ENCODE measurements at places on chromosomes 16 and 17.

DNA sequence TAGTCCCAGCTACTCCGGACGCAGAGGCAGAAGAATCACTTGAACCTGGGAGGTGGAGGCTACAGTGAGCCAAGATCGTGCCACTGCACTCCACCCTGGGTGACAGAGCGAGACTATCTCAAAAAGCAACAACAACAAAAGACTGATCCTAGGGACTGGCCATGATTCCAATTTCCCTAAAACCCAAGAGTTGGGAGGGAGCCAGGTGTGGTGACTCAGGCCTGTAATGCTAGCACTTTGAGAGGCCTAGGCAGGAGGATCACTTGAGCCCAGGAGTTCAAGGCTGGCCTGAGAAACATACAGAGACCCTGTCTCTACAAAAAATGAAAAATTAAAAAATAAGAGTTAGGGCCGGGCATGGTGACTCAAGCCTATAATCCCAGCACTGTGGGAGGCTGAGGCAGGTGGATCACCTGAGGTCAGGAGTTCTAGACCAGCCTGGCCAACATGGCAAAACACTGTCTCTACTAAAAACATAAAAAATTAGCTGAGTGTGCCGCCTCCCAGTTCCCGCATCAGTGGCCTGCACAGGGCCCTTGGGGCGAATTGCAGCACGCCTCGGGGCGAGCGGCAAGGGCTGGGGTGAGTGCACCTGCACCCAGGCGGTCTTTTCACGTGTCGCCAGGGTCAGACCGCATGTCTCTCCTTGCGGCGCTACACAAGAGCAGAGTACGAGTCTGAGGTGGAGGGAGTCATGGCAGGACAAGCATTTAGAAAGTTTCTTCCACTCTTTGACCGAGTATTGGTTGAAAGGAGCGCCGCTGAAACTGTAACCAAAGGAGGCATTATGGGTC lies 40.8 kb downstream of the CDH3 start:
- H3K4me1 ChIP-seq = no peaks in the 10 kb centered on the region
- H3K36me3 ChIP-seq = no peaks in the 10 kb centered on the region
- DNase-seq = no peak
- no peak overlapping the region for H3K4me3 ChIP-seq
- no peaks in the 10 kb centered on the region for H3K27me3 ChIP-seq
- no peak overlapping the region for H3K27ac ChIP-seq

DNA sequence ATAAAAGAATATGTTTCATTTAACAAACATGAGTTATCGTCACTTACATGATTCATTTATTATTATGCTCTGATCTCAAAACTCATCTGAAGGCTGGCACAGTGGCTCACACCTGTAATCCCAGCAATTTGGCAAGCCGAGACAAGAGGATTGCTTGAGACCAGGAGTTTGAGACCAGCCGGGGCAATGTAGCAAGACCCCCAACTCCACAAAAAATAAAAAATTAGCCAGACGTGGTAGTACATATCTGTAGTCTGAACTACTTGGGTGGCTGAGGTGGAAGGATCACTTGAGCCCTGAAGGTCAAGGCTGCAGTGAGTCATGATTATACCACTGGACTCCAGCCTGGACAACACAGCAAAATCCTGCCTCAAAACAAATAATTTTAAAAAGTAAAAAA lies 16.0 kb downstream of the APPBP2 start:
- no peaks in the 10 kb centered on the region for H3K27me3 ChIP-seq
- no peak overlapping the region for H3K27ac ChIP-seq
- H3K4me1 ChIP-seq = peaks cover 10% of the 10 kb centered on the region
- H3K4me3 ChIP-seq = no peak overlapping the region
- peaks cover 18% of the 10 kb centered on the region for H3K36me3 ChIP-seq
- no peak for DNase-seq

DNA sequence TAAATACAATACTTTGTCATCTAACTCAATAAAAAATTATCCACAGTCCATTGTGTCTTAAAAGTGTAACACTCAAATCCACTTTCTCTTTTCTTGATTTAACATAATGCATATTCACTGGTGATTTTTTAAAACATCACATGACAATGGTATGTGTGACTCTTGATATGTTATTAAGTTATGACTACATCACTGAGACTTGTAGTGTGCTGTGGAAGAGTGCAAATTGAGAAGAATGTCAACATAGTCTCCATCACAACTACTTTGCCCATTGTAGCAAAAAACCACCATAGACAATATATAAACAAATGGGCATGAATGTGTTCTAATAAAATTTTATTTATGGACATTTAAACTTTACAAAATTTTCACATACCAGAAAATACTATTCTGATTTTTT lies 380.7 kb upstream of the PMFBP1 start:
- no peaks in the 10 kb centered on the region for H3K36me3 ChIP-seq
- H3K27ac ChIP-seq = no peak overlapping the region
- no peaks in the 10 kb centered on the region for H3K27me3 ChIP-seq
- no peak overlapping the region for H3K4me3 ChIP-seq

DNA sequence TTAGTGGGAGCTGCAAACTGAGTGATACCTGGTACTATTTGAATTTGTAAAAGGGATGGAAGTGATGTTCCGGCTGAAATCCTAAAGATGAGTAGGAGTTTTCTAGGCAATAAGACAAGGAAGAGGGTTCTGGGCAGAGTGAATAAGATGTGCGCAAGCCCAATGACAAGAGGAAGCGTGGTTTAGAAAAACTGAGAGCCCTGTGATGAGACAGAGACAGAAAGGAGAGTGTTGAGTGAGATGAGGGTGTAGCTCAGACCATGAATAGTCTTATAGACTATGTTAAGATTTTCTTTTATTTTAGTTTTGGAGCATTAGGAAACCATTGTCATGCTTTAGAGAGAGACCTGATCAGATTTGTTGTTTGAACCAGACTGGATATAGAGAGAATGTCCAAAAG lies 50.2 kb downstream of the COX10 start:
- peaks cover 10% of the 10 kb centered on the region for H3K4me1 ChIP-seq
- no peaks in the 10 kb centered on the region for H3K27me3 ChIP-seq
- DNase-seq = no peak
- H3K27ac ChIP-seq = peak overlapping the region; percentile 24
- H3K4me3 ChIP-seq = no peak overlapping the region

DNA sequence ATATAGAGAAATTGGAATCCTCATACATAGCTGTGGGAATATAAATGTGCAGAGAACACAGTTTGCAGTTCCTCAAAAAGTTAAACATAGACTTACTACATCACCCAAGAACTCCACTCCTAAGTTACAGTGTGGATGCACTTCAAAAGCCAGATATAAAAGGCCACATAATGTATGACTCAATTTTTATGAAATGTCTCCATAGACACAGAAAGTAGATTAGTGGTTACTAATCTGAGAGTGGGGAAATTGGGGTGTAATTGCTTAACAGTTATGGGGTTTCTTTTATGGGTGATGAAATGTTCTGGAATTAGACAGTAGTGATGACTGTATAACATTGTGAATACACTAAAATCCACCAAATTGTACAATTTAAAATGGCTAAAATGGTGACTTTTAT lies 60.9 kb downstream of the CACNG1 start:
- peaks cover 32% of the 10 kb centered on the region for H3K36me3 ChIP-seq
- H3K4me3 ChIP-seq = no peak overlapping the region
- no peak overlapping the region for H3K27ac ChIP-seq
- no peaks in the 10 kb centered on the region for H3K4me1 ChIP-seq
- H3K27me3 ChIP-seq = no peaks in the 10 kb centered on the region

GRCh38 chr16:87185308-87185707 lies 131.9 kb downstream of the C16orf95 start:
- H3K4me1 ChIP-seq = no peaks in the 10 kb centered on the region
- H3K27me3 ChIP-seq = no peaks in the 10 kb centered on the region
- no peak overlapping the region for H3K4me3 ChIP-seq
- H3K36me3 ChIP-seq = no peaks in the 10 kb centered on the region

DNA sequence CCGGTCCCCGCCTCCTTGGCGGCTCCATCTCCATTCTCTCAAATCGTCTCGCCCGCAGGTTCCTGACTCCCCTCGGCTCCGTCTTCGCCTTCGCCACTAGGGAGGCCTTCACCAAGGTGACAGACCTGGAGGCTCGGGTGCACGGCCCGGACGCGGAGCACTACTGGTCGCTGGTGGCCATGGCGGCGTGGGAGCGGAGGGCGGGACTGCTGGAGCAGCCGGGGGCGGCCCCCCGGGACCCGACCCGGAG lies 862 bp downstream of the GLTPD2 start:
- H3K36me3 ChIP-seq = no peaks in the 10 kb centered on the region
- DNase-seq = no peak
- H3K27ac ChIP-seq = no peak overlapping the region
- H3K4me3 ChIP-seq = peak overlapping the region; percentile 65

DNA sequence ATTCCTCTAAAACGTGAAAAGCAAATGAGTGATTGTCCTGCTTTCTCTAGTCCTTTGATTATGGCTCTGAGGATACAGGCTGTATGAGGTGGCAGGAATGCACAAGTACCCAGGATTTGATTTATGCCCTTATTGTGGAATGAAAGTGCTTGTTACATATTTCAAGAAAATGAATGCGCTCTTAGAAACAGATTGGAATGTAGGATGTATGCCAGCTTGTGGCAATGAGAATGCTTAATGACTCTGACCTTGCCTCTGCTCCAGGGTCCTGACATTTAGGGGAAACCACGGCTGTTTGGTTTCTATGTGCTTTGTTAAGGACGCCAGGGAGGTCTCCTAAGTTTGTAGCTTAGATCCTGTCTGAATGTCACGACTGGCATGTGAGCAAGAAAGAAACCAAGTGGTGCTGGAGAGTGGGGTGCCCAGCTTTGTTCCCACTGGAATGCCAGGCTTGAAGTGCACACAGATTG lies 22.0 kb downstream of the PRCD start:
- peaks cover 49% of the 10 kb centered on the region for H3K36me3 ChIP-seq
- peak overlapping the region; percentile 31 for H3K4me3 ChIP-seq
- H3K27me3 ChIP-seq = no peaks in the 10 kb centered on the region
- peak overlapping the region; percentile 59 for H3K27ac ChIP-seq
- peaks cover 59% of the 10 kb centered on the region for H3K4me1 ChIP-seq

GRCh38 chr17:9994761-9995160 lies 89.7 kb upstream of the RCVRN start:
- no peaks in the 10 kb centered on the region for H3K27me3 ChIP-seq
- H3K4me3 ChIP-seq = no peak overlapping the region
- H3K4me1 ChIP-seq = no peaks in the 10 kb centered on the region
- no peak overlapping the region for H3K27ac ChIP-seq
- DNase-seq = no peak

DNA sequence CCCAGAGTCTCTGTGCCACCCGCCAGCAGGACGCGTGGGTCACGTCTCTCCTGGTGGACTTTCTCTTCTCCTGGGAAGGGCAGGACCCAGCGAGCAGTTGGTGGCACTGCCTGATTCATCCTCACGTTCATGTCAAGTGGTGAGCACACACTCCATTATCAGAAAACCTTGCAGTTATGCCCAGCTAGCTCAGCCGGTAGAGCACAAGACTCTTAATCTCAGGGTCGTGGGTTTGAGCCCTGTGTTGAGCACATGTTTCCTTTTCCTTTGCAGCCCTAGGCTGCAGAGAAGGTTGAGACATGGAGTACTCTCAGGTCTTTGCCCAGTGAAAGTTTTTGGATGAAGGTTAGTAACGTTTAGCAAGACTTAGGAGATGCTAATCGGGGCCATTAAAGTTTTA lies 8.0 kb downstream of the OR1F1 start:
- peaks cover 13% of the 10 kb centered on the region for H3K4me1 ChIP-seq
- no peaks in the 10 kb centered on the region for H3K36me3 ChIP-seq
- H3K4me3 ChIP-seq = no peak overlapping the region
- no peak for DNase-seq

- no peaks in the 10 kb centered on the region for H3K4me1 ChIP-seq
- no peaks in the 10 kb centered on the region for H3K27me3 ChIP-seq
- H3K4me3 ChIP-seq = no peak overlapping the region
- no peaks in the 10 kb centered on the region for H3K36me3 ChIP-seq
- no peak overlapping the region for H3K27ac ChIP-seq
- DNase-seq = no peak
Measured at GRCh38 chr16:53946746-53947386, 242.9 kb downstream of the FTO start.

- peaks cover 16% of the 10 kb centered on the region for H3K27me3 ChIP-seq
- peaks cover 19% of the 10 kb centered on the region for H3K4me1 ChIP-seq
- no peak for DNase-seq
- no peak overlapping the region for H3K27ac ChIP-seq
- no peaks in the 10 kb centered on the region for H3K36me3 ChIP-seq
- no peak overlapping the region for H3K4me3 ChIP-seq
Measured at GRCh38 chr16:88963583-88963982, 13.4 kb downstream of the CBFA2T3 start.

DNA sequence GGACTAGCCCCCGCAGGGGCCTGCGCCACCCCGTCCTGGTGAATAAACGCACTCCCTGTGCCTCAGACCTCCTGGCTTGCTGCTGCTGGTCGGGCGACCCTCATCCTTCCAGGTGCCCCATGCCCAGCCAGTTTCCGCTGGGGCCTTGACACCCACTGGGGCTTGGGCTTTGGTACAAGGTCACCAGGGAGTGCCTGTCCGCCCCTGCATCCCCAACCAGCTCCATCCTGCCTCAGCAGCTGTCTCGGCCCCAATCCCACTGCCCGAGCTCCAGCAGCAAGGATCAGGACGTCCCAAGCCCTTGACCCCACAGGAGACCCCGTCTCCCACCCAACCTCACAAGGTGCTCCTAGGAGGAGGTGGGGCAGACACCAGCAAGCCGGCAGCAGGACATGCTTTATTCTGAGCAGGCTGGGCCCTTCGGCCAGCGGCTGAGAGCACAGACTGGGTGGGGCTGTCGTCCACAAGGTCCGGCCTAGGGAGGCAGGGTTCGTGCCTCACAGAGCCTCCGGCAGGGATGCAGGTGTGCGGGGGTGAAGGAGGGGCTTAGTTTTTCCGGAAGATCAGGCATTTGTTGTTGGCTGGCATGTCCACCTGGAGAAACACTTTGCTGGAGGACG lies 1.9 kb downstream of the METTL26 start:
- no peak for DNase-seq
- H3K4me3 ChIP-seq = no peak overlapping the region
- H3K4me1 ChIP-seq = peaks cover 36% of the 10 kb centered on the region
- no peak overlapping the region for H3K27ac ChIP-seq

GRCh38 chr17:75383842-75384195 lies 21.7 kb downstream of the GRB2 start:
- H3K4me3 ChIP-seq = no peak overlapping the region
- H3K36me3 ChIP-seq = peaks cover 18% of the 10 kb centered on the region
- peaks cover 42% of the 10 kb centered on the region for H3K4me1 ChIP-seq
- no peak overlapping the region for H3K27ac ChIP-seq

- no peak overlapping the region for H3K4me3 ChIP-seq
- H3K4me1 ChIP-seq = no peaks in the 10 kb centered on the region
- H3K27me3 ChIP-seq = no peaks in the 10 kb centered on the region
- no peak overlapping the region for H3K27ac ChIP-seq
Measured at GRCh38 chr17:53353919-53354351, 468.8 kb upstream of the KIF2B start.
